Hippocampal formation (tissue), 2 donors: ENCODE measurements at places on chromosomes 4 and X.

DNA sequence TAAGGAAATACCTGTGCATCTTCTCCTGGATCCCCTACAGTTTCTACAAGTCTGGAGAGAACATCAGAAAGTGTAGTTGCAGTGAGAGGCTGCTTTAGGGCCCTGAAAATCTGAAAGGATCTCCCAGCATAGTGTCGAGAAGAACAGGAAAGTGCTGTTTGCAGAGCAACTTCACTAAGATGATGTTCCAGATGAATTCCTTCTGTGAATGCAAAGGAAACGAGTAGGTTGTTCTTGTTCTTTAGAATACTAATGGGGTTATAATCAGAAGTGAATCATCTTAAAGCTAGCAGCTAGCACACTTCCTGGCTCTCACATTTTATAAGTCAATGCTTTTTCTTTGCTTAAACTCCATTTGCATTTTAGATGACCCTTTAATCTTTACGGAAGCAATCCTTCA is 53.7 kb downstream of the ZAR1 start:
- DNase-seq: no peak

- no peak for DNase-seq
Measured at GRCh38 chr4:93775551-93775950, 53.0 kb upstream of the ATOH1 start.

DNA sequence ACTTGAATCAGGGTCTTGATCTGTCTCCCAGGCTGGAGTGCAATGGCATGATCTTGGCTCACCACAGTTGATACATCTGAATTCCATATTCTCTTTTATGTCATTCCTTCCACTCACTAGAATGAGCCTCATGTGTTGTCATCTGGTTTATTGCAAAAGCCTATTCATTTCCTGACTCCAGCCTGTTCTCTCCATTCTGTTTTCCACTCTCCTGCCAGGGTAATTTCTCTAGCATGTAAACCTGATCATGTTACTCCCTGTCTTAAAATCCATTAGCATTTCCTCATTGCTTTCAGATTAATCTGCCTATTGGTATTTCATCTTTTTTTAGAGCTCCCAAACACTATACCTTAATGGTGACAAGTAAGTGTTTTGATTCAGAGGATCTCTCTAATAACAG is 4.3 kb upstream of the DDX60L start:
- DNase-seq: no peak

DNA sequence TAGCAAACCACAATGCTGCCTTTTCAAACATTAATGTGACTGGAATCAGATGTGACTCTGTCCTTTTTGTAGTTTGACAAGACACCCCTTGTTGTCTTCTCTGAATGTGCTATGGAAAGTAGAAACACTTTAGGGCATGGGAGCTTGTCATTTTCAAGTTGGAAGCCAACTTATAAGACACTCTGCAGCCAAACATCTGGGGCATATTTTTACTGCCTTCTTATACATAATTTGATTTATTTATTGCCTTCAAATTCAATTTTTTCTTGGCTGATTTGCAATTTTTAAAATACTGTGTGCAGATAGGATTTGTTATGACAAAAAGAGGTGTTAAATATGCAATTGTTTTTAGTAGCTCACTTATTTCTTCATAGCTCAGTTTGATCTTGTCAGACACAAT is 1002.0 kb upstream of the PCDH7 start:
- no peak for DNase-seq

- DNase-seq: no peak
Measured at GRCh38 chrX:55816023-55816422, 98.5 kb downstream of the RRAGB start.

DNA sequence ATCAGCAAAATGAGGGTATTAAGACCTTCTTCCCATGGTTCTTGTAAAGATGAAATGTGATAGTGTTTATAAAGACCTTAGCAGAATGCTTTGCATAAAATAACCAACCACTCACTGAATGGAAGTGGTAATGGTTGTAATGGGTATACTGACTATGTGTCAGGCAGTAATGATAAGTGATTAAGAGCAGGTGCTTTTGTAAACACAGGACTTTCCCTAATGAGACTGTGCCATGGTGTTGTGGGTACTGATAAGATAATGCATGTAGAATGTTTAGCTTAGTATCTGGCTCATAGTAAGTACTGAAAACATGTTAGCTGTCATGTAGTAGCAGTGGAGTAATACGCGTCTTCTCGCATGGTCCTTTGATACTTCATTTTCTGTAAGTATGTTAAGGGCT is 6.9 kb downstream of the LSM6 start:
- no peak for DNase-seq

DNA sequence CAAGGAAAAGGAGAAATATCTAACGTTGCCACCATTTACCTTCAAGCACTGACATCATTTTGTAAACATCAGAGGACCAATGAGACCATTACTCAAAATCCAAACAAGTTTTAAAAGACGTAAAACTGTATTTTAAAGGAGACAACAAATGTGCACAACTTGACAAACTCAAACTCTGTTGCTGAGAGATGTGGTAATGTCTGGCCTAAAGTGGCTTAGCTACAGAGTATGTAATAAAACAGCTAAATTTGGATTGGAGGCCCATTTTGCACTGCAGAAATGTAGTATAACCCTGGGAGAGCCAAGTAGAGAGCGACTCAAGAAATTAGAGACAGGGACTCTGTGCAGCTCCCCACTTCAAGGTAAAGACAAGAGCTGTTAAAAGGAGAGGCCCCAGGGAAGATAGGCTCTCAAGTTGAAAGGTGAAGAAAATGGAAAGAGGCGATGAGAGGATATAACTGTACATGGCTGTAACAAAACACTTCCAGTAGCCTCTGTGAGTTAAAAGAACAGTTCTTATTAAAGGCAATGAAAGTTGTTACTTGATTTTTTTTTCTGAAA is 20.3 kb downstream of the UNC5C start:
- no peak for DNase-seq

- no peak for DNase-seq
Measured at GRCh38 chr4:118325431-118325830, 27.4 kb downstream of the PRSS12 start.

DNA sequence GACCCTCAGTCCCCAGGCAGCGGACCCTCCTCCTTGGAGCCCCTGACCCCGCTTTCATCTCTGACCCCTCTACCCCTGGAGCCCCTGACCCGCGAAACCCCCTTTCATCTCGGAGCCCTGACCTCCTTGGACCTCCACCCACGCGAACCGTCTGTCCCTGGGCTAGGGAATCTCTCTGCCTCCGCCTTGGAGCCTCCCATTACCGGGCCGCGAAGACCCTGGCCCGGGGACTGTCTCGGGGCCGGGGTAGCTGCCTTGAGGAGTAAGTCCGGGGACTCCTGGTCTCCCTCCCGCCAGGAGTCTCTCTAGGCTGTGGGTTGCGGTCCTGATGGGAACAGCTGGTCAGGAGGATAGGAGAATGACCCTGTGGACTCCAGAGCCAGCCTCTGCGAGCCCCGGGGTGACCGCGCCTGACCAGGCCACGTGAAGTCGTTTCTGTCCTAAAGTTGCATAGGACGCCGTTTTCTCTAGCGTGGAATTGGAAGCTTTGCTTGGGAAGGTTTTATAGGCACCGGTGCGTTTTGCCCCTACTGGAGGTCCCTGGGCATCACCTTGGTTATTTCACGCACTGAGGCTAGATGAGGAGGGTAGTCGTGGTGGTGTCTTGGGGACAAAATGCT is 824 bp downstream of the TBC1D14 start:
- no peak for DNase-seq

- DNase-seq: no peak
Measured at GRCh38 chr4:79872738-79873137, 200.3 kb downstream of the ANTXR2 start.

DNA sequence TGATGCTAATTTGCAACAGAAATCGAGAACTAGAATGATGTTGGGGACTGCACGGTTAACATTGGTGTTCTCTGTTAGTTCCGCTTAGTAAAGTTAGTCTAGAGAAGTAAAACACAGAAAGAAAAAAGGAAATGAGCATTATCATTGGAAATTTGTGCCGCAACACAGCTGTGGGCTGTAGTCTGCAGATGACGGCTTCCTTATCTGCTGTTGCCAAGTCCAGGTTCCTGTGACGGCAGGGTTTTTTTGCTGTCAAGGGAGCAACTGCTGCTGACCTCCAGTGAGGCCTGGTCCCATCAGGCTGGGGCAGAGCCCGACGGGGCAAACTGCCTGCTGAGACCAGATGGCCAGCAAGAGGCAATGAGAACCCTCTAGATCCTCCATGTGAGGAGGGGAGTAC is 38.9 kb upstream of the PHEX start:
- DNase-seq: peak; percentile 2

DNA sequence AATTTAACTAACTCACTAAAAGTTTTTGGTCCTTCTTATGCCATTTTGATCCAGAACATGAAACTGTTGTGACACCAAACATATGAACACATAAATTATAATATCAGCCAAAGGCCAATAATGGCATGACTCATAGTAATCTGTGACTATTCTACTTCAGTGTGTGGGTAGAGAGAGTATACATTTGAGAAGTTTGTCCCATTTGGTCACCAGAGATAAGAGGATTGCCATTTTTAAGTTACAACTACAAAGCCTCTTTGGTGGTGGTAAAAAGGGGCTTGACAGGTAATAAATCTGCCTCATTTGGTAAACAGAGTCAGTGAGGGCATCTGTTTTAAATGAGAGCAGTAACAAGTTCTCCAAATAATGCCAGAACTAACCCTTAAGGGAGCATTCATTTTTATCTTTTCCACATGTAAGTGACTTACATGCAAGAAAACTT is 117.9 kb downstream of the TBC1D19 start:
- DNase-seq: no peak

DNA sequence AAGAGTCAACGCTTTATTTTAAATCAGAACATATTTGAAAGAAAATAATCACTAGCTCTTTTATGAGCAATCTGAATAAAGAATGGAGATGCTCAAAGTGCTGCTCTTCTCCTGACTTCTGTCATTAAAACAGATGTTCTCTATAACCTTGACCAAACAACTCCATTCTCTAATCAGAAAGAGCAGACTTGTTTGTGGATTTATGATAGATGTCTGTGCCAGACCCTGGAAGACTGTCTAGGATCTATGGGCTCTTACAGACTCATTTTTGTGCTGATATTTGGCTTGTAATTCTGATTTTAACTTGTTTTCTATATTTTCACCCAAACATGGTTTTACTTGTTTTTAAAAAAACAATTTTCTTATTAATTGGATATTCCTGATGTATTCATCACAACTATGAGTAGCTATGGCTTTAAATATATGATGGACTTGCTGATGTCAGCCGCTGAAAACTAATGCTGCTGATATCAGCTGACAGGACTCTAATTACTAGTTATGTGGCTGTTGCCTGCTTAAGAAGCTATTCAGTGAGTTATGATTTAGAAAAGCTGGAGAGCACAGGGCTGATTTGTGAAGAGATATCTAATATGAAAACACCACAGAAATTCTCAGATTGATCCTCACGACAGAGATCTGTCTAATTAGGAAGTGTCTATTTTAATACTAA is 31.6 kb upstream of the MAML3 start:
- DNase-seq: no peak
